Keratinocyte (primary cell): ENCODE measurements at places on chromosomes 16 and 17. TPM values are rescaled to one million over a fixed set of nuclear protein-coding genes. Genes with fewer than 3 reads are reported as not detected.

GRCh38 chr17:46191322-46192188 is 1.7 kb downstream of the KANSL1 start:
- no peak for DNase-seq

- no peak for DNase-seq
Measured at GRCh38 chr16:73878611-73879010, 418.0 kb upstream of the PSMD7 start.

- no peak for DNase-seq
Measured at GRCh38 chr17:21355586-21355985, 20.6 kb upstream of the KCNJ12 start.

DNA sequence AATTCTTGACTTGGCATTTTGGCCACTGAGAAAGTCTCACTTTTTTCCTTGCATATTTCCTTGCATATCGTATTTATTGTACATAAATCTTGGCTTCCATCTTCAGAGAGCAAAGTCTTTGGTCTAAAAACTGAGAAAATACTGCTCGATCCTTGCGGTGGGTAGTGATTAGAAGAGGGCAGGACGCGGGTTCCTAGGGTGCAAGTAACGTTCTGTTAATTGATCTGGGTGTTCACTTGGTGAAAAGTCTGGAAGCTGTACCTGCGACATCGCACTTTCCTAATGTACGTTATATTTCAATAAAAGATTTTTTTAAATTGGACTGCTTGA is 758 bp upstream of the UBALD2 start:
- no peak for DNase-seq

DNA sequence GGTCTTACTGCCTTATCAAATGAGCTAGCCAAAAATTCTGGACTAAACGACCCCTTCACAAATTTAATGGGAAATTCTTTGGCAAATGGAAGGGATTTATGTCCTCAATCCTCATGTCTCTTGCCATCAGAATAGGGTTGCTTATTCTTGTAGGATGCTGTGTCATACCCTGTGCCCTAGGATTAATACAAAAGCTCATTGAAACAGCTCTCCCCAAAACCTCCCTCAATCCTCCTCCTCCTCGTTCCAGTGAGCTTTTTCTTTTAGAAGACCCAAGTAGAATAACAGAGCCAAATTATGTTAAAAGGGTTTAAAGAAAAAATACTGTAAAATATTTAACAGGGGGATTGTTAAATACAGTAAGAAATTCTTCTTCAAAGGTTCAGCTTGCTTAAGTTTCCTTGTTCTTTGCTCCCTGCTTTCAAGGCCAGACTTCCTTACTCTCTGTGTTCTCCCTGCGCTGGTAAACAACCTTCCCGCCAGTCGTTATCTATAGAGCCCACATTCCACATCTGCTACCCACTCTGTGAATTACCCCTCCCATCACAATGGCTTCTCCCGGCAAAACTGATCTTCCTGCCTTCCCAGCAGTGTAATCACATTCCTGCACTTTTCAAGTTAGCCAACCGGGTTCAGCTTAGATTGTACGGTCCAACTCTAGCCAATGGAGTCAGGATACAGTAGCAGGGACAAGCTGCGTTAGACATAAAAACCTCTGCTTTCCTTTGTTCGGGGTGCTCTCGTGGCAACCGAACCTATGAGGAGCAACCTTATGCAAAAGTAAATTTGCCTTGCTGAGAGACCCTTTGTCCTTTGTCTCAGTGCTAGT is 9.7 kb downstream of the HPR start:
- no peak for DNase-seq

- DNase-seq: no peak
Measured at GRCh38 chr17:30958187-30958586, 12.7 kb upstream of the RNF135 start.

DNA sequence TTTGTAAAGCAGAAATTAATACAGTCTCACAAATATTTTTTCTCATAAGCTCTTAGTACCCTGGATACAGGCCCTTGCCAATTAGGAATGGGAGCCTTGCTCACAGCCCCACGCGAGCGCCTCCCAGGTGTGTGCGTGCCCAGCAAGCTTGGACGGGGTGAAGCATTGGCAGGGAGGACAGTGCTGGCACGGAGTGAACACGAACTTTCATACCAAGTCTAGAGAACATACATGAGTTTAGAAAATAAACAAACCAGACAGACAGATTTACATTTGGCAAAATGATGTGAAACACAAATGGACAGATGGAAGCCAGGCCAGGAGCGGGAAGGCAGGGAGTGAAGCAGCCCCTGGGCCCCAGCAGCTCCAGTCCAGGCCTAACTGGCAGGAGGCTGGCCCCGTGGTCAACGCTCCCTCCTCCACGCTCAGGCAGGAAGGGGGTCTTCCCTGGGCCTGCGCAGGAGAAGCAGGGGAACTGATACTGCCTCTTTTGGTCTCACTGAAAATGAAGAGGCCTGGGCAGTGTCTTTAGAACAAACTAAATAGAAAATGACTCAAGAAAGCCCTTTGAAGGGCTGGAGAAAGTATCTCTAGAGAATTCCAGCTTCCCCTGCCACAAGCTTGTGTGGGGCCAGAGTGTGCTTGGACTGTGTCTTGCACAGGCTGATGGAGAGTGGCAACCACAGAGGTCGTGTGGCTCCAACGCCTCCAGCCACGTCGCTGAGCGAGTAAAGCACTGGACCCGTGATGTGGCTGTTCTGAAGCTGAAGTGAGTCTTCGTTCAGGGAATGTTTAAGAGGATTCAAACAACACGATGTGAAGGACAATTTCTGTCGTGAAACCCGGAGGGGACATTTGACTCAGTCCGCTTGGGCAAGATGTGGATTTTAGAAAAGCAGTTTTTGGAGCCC is 9.9 kb upstream of the FOXJ1 start:
- no peak for DNase-seq

DNA sequence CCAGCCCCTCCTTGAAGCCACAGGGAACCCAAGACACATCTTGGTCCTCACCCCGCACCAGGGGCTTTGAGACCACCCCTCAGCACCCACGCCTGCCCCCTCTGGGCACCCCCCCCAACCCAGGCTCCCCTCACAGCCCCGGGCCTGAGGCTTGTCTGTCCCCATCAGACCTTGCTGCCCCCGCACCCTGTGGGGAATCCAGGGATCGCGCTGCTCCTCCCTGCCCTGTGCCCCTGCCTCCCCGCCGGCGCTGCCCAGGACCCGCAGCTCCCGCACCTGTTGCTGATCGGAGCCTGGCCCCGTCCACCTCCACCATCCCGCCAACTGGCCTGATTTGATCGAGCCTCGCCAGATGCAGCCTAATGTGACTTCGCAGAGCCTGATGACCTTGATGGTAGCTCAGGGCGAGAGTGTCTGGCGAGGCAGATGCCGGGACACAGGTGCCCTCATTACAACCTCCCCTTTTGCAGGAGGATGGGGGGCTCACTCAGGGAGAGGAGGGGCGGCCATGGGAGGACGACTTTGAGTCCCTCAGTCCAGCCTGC is 29.0 kb downstream of the SLC25A10 start:
- no peak for DNase-seq

- no peak for DNase-seq
Measured at GRCh38 chr17:37742116-37742761, 2.6 kb downstream of the HNF1B start.

PRCD gene
- 0.65 to 1.7 TPM (median 1.2 TPM) in 3 replicates for polyA plus RNA-seq

DDX42 gene
- 74.8 to 116 TPM (median 86.2 TPM) in 3 replicates for polyA plus RNA-seq

KRTAP4-4 gene
- not detected in 3 replicates for polyA plus RNA-seq

GJD3 gene
- not detected in 3 replicates for polyA plus RNA-seq

CLEC10A gene
- not detected in 3 replicates for polyA plus RNA-seq

HOXB3 gene
- polyA plus RNA-seq: 0.63 to 1.2 TPM (median 1.1 TPM) in 3 replicates
